ENCODE measurements at places on chromosomes 5 and 9.
A peak's percentile ranks its signal among the peaks of the same experiment; 100 is the strongest.

DNA sequence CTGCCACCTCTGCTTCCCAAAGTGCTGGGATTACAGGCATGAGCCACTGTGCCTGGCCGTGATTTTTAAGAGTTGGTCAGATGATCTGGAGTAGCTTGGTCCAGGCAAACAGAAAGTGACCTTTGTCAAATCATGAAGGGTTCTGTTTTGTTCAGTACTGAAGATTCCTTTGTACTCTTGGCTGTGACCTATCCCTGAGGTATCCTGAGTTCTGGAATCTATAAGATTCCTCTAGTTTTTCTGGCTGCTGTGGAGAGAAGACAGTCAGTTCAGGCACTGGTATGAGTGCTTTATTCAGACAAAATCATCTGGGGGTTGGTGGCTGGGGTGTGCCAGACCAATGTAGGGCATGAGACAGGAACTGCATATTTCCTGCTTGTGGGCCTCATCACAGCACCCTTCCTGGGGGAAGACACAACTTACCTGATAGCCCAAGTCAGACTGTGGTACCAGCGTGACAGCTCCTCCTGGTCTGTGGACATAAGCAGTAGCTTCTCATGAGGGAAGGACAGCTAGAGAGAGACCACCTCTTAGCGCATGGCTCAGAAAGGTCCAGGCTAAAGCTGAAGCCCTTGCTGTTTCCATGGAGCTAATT, 3.1 kb downstream of the ARHGEF39 start:
- no peak for DNase-seq

DNA sequence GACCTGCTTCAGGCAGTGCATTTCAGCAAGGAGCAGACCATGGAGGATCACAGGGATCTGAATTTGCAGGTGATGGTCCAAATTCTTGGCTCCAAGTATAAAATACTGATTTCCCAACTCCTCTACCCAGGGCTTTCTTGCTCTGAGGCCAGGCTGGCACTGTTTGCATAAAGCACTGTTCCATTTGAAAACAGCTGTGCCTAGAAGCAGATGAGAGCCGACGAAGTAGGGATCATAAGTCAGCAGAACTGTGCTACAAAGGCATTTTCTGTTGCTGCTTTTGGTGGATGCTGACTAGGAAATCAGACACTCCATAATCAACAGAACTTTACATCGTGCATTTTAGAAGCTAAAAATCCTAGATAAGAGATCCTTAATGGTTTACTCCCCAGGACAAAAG, 126.4 kb downstream of the MAT2B start:
- peak; percentile 71 for DNase-seq

DNA sequence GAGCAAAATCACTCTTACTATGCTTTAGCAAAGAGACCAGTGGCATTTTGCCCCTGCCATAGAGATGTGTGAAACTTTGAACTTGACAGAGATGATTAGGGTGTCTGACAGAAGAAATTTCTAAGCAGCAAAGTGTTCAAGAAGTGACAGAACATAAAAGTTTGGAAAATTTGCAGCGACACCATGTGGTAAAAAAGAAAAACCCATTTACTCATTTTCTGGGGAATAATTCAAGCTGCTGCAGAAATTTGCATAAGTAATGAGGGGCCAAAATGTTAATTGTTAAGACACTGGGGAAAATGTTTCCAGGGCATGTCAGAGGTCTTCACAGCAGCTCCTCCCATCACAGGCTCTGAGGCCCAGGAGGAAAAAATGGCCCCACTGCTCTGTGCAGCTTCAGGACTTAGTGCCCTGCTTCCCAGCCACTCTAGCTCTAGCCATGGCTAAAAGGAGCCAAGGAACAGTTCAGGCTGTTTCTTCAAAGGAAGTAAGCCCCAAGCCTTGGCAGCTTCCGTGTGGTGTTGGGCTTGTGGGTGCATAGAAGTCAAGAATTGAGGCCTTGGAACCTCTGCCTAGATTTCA, 6.1 kb upstream of the AP3B1 start:
- no peak for DNase-seq

DNA sequence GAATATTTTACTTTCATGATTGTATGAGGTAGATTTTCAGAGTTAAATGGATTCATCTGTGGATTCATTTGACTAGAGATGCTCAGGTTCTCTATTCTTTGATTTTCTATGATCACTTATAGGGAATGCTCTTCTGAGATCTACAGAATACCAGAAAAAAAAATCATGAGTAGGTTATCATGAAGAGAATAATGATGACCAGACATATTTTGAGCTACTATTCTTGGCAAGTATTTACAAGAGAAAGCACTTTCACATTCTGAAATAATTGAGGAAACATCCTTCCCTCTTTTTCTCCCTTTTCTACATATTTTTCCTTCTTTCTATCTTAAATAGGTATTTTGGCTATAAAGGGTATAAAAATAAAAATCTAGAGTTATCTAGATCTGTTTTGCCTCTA, 543.0 kb upstream of the TUSC1 start:
- no peak for DNase-seq

DNA sequence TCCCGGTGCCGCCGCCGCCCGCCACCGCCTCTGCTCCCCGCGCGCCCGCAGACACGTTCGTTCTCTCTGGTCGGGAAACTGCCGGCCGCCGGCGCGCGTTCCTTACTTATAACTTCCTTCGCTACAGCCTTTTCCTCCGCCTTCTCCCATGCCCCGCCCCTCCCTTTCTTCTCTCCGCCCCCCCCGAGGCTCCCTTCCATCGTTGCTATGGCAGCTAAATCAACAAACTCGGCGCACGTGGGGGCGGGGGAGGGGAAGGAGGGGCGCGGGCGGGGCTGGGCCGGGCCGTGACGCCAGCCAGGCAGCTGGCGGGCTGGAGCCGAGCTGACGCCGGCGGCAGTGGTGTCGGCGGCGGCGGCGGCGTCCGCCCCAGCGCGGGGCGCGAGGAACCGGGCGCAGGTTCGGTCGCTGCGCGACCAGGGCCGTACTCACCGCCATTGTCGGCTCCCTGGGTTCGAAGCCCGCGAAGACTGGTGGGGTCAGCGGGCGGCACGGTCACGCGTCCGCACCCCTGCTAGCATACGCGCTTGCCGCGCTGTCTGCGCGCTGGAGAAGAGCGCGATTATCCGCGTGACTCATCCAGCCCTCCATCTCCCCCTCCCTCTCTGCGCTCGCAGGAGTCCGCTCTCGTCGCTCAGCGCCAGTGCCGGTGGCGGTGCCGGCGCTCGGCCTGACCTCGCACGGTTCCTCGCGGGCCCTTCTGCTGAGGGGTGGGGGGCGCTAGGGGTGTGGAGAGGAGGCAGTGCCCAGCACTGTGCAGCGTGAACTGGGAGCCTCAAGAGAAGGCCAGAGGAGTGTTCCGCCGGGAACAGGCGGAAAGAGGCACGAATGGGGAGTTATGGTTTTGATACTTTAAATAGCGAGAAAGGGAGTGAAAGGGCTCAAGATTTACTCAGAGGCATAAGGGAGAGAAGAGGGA, at the start of gene KLF4:
TSS of gene KLF4 (minus strand) at position 83 of the 919 bp plus-strand sequence. CDS start 597 bp downstream, outside the sequence.
- peak; percentile 99 for DNase-seq

DNA sequence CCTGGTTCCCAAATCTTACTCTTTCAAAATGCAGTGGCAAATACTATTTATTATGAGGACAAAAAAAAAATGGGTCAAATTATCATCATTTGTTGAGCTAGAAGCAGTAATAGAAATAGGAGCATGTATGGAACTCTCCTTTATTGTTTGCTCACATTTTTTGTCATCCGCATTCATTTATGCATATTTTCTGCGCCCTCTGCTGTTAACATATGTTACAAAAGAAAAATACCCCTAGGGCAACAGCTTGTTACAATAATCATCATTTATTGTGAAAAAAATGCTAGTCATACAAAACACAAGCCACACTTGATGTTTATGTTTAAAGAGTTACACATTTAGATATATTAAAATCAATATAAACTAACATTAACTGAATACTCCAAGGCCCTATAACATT, 328.2 kb downstream of the TUSC1 start:
- peak; percentile 69 for DNase-seq

DNA sequence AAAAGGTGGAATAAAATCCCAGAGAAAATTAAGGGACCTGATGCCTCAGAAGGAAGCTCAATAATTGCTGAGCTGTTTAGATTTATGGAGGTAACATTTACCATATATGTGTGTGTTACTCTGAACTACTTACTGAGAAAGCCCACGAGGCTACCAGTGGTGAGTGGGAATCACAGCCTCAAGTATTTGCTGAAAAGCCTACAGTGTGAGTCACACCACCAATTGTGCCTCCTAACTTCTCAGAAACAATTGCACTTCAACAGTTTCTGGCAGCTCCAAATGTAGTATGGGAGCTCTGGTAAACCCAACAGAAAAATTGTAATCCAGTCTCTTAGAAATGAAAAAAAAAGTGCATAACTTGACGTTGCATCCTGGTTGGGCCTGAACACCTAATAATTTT, 551.6 kb downstream of the PRDM9 start:
- DNase-seq, result no peak

DNA sequence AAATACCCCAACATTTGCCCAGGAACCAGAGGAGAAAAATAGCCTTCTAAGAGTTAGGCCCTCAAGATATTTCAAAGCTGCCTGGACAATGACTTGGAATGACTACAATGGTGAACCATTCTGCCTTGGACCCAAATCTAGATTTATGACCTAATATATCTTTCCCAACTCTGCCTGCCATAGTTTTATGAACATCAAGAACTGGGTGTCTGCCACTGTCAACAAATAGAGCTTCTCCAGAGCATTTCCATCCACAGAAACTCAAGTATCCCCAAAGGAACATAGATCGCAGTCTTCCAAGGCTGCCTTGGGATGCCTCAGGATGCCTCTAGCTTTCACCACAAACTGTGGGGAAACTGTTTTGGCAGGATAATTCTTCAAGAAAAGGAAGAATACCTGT, 48.2 kb upstream of the NFIB start:
- no peak for DNase-seq

- peak; percentile 94 for DNase-seq
Observed at GRCh38 chr9:14209399-14210345, 104.3 kb downstream of the NFIB start.

DNA sequence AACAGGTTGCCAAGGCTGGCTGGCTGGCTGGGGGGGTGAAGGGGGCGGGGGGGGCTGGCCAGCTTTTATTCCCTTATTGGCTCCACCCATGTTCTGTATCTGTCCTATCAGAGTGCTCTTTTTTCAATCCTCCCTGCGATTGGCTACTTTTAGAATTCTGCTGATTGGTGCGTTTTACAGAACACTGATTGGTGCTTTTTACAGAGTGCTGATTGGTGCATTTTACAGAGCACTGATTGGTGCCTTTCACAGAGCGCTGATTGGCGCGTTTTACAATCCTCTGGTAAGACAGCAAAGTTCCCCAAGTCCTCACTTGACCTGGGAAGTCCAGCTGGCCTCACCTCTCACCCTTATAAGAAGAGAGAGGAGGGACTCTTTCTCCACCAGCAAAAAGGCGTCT, 175.9 kb downstream of the ERCC6L2 start:
- DNase-seq, result no peak

DNA sequence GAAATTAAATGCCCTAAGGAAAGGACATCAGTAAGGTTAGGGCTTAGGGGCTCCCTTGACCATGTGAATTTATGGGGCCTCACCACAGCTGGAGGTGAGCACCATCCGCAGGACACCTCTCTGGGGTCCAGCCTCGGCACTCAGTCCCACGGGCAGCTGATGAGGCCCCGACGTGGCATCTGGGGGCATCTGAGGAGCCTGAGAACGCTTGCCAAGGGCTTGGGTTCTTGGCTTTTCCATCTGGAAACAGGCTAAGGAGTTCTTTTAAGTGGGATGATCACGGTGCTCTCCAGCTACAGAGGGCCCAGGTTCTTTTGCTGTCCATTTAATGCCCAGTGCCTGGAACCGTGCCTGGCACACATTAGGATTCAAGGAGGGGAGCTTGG, 3.6 kb downstream of the NKX2-5 start:
- no peak for DNase-seq

DNA sequence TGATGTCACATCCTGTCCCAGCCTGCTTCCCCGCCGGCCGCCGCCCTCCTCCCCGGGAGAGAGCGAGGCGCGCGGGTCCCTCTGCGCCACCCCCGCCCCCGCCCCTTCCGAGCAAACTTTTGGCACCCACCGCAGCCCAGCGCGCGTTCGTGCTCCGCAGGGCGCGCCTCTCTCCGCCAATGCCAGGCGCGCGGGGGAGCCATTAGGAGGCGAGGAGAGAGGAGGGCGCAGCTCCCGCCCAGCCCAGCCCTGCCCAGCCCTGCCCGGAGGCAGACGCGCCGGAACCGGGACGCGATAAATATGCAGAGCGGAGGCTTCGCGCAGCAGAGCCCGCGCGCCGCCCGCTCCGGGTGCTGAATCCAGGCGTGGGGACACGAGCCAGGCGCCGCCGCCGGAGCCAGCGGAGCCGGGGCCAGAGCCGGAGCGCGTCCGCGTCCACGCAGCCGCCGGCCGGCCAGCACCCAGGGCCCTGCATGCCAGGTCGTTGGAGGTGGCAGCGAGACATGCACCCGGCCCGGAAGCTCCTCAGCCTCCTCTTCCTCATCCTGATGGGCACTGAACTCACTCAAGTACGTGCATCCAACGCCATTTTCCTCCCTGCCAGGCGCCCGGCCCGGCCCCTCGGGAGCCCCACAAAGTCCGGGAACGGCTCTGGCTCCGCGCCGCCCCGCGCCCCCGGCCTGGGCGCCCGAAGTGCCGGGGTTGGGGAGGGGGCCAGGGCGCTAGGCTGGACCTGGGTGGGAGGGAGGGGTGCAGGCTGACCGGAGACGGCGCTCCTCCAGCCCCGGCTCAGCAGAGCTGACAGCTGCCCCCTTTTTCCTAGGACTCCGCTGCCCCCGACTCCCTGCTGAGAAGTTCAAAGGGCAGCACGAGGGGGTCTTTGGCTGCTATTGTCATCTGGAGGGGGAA, 12.0 kb upstream of the OLFM1 start:
- DNase-seq, result peak; percentile 93

GRCh38 chr9:108761655-108762347, 94.0 kb downstream of the ACTL7B start:
- DNase-seq, result peak; percentile 81

DNA sequence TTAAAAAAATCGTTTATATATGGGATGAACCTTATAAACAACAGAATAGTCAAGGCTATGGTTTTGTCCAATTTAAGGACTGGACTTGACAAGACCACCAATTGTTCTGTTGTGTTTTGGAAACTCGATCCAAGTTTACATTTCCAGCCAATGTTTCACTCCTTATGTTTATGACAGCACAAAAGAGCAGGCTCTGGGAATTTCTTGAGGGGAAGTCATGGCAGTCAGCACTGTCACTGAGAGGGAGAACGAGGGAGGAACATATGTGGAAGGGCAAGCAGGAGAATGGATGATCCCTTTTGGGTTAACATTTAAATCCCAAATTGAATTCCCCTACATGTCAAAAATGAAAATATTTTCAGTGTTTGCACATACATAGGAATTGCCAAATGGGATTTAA, 292.5 kb downstream of the MARCHF11 start:
- peak; percentile 22 for DNase-seq

- DNase-seq, result no peak
Observed at GRCh38 chr9:118568704-118569103, 800.5 kb downstream of the BRINP1 start.

GRCh38 chr5:63570752-63571151, 391.5 kb downstream of the HTR1A start:
- no peak for DNase-seq

GRCh38 chr5:59615272-59615671, 278.3 kb downstream of the PDE4D start:
- no peak for DNase-seq

- DNase-seq, result peak; percentile 83
Observed at GRCh38 chr5:147504011-147504410, 5.9 kb downstream of the DPYSL3 start.

GRCh38 chr5:81852291-81853029, 101.6 kb upstream of the SSBP2 start:
- DNase-seq, result peak; percentile 89

GRCh38 chr5:178441486-178442270, 148.5 kb downstream of the COL23A1 start:
- no peak for DNase-seq

All from NCI-H69 (cell line).